H9 (cell line): ENCODE measurements at places on chromosomes 5 and 9. TPM values are rescaled to one million over a fixed set of nuclear protein-coding genes. Genes with fewer than 3 reads are reported as not detected.
A peak's percentile ranks its signal among the peaks of the same experiment; 100 is the strongest.

DNA sequence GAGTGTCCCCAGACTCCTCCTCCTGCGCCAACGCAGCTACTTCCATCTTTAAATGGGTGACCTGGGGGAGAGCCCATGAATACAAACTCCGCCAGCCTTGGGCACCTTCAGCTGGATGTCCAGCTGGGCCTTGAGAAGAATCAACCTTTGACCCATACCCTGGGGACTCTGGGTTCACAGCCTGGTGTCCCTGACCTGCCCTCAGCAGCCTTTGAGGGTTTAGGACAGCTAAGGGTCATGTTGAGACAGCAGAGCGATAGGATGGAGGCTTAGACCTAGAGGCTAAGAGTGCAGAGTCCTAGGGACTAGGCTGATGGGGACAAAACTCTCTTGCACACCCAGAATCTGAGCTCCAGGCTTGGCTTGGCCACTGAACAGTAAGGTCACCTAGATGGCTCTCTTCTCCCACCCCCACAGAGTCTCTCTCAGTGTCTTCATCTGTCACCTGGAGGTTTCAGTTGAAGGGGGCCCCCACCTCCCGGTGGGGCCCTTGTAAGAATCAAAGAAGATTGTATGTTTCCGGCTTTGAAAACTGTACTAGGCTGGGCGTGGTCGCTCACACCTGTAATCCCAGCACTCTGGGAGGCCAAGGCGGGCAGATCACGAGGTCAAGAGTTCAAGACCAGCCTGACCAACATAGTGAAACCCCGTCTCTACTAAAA, 6.7 kb upstream of the AQP3 start:
- no peak for DNase-seq

GRCh38 chr9:6096821-6097220, 81.4 kb upstream of the RANBP6 start:
- DNase-seq, result no peak

DNA sequence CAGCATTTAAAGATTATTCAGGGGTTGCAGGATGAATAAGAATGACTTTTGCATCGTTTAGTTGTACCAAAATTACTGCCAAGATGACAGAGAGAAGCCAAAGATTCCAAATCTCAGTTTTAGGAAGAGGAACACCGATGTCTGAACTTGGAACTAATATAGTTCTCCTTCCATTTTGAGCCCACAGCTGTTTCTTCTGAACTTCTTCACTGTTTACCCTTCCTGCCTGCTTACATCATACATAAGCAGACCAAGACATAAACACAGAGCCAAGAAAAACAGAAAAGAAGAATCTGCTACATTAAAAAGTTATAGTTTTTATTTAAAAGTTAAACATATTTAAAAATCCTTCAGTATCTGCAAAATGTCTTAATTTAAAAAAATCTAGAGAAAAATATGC, 146.9 kb upstream of the RAPGEF1 start:
- DNase-seq, result no peak

- DNase-seq, result peak; percentile 33
Measured at GRCh38 chr9:72363908-72364678, 915 bp downstream of the ZFAND5 start.

DNA sequence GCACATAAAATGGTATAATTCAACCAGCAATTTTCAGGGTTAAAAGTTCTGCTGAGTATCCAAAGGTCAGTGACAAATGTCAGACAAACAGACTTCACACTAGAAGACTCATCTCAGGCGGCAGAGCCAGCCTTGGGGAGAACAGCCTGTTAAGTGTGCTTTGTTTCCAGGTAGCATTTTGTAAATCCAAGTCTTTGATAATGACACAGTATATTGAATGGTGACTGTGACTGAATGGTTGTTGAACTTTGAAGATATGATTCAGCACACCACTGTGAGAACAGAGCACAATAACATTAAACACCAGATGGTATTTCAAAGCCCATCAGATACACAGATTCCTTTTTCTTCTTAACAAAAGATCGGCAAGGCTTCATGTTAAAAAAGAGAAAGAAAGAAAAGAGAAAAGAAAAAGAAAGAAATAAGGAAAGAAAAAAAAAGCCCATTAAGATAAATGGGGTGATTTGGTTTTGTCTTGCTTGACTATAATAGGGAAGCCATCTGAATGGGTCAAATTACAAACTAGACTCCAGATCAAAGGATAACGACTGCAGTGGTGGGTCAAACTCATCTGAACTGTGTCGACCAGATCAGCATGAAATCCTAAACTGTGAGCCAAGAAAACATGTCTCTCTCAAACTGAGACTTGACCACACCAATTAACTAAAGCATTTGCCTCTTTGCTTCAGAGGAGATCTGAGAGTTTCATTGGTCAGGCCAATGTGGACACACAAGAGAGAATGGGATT, 313.0 kb upstream of the ZNF608 start:
- no peak for DNase-seq

DNA sequence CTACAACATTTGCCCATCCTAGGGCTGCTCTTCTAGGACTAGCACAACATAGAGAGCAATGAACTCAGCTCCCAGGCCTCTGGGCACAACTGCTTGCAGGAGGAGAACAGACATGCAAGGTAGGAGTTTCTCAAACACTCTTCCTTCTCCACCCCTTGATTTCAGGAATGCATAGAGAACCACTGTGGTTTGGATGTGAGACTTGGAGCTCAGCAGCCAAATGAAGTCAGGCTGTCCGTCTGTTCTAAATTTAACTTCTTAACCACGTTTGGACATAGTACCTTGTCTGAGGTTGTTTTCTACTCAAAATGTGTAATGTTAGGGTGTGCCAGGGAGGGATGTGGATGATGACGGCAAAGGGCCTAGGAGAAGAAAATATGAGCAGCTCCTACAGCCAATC, 515.1 kb upstream of the TNC start:
- no peak for DNase-seq

DNA sequence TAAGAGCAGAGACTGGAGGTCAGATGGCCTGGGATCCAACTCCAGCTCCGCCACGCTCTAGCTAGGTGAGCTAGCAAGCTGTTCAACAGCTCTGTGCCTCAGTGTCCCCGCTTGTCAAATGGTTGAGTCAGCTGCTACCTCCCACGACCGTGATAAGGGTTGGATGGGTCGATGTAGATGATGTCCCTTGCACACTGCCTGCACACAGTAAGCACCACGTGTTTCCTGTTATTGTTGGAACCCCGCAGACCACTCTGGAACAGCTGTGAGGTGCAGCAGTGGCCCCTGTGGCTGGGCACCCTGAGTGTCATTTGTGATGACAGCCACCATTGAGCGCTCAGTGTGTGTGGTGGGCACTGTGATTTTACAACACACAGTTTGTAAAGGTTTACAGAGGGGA, 54.0 kb upstream of the CTSL start:
- DNase-seq, result no peak

- DNase-seq, result no peak
Measured at GRCh38 chr9:70147651-70148050, 104.0 kb downstream of the MAMDC2 start.

GRCh38 chr9:23750808-23751207, 75.2 kb downstream of the ELAVL2 start:
- DNase-seq, result no peak

GADD45G gene
- 6.8 and 7.7 TPM in 2 replicates for total RNA-seq

ADAMTS19 gene
- 20.3 and 20.8 TPM in 2 replicates for total RNA-seq

ATP10B gene
- total RNA-seq, result 0.11 and 0.42 TPM in 2 replicates
